Fibroblast of skin of back (primary cell): ENCODE measurements at places on chromosomes 12 and 14.

- DNase-seq = peak; percentile 4
Observed at GRCh38 chr14:33184587-33184986, 245.9 kb downstream of the NPAS3 start.

GRCh38 chr14:50123062-50123461, 6.7 kb upstream of the VCPKMT start:
- DNase-seq = no peak

DNA sequence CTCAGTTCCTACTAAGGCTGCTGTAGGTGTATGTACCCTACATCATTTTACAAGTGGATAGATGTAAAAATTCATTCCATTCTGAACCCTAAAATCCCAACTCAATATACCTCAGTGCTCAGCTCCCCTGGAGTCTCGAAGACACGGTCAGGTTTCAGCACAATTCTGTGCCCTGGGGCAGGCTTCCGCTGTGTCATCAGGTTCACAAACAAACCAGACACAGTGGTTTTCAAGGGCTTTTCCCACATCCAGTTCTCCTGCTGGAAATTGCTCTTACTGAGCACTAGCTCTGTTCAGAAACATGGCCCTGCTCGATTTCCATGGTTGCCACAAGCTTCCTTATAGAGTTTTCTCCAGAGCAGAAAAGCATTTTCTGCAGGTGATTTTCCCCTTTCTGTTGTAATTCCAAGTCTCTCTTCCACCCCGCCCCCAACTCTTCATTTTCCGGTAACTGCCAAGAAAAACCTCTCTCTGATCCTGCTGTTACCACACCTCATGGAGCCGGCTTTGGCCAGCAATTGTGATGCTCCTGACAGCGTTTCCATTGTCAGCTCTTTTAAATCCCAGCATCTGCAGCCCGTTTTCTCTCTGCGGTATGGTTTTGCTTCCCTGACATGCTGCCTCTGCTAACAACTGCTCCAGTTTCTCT, 483.0 kb upstream of the CCDC196 start:
- no peak for DNase-seq

DNA sequence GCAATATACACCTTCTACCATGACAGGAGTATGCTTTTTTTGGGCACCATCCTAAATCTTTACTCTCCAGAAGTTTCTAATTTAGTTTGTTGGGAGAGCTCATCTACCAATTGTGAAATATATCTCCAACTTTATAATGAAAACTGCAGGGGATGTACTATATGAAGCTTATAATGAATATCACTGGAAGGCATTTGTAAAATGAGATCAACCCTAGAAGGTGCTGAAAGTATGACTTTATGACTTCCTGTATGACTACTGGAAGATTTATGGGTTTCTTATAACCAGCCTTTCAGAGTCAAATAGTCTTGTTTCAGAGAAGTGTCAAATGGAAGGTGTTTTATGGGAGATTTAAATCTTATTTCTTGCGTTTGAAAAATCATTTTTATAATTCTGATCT, 122.9 kb downstream of the MYRFL start:
- peak; percentile 5 for DNase-seq

DNA sequence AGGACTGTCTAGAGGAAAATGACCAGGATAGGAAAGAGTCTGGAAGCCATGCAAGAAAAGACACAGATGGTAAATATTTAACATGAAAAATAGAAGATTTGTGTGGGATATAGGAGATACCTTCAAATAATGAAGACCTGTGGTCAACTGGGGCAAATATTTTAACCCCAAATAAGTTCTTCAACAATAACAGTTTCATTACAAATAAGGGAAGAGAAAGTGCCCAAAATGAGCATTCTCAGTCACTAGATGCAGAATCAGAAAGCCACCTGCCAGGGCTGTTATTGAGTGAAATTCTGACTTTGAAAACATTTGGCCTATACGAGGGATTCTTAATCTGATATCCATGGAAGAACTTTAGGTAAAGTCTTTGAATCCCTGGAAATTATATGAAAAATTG, 231.2 kb upstream of the PLEKHG7 start:
- DNase-seq = no peak
